Neural crest cell (in vitro differentiated cells): ENCODE measurements at places on chromosomes 3 and 15. TPM values are rescaled to one million over a fixed set of nuclear protein-coding genes. Genes with fewer than 3 reads are reported as not detected.

GRCh38 chr3:137332297-137332696, 374.5 kb downstream of the IL20RB start:
- peaks cover 6% of the 10 kb centered on the region for H3K27me3 ChIP-seq
- H3K4me1 ChIP-seq = peaks cover 10% of the 10 kb centered on the region
- no peak for DNase-seq
- no peak overlapping the region for H3K4me3 ChIP-seq
- no peak overlapping the region for H3K27ac ChIP-seq
- no peaks in the 10 kb centered on the region for H3K36me3 ChIP-seq

- H3K27me3 ChIP-seq = no peaks in the 10 kb centered on the region
- DNase-seq = no peak
- no peak overlapping the region for H3K27ac ChIP-seq
- peaks cover 4% of the 10 kb centered on the region for H3K4me1 ChIP-seq
- no peak overlapping the region for H3K4me3 ChIP-seq
- no peaks in the 10 kb centered on the region for H3K36me3 ChIP-seq
Measured at GRCh38 chr3:30752970-30753369, 141.5 kb downstream of the GADL1 start.

RTP2 gene
- not detected in 2 replicates for total RNA-seq

DNA sequence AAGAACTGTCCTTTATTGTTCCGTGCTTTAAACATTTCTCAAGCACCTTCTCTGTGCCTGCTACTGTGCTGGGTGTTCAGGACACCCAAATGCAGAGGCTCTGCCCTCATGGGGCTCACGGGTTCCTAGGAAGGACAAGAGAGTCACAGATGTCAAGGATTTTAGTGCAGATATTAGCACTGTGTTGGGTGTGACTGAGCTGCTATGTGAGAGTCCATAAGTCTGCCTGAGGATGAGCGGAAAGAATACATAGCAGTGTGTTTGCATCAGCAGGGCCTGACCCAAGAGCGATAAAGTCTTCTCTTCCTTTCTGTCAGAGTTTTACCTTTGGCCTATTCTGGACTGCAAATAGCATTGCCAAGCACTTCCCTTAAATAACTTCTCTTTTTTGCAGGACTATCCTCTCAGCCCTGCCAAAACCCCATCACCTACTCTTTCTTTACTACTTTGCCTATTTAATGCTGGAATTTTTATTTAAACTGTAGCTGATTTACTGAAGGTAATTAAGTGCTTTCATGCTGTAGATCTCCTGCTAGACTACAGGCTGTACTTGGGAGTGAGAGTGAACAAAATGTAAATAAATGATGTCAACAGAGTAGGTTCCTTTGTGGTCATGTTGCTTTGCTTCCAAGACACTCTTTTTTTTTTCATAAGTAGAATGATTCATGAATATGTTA, 459.4 kb upstream of the TPRG1 start:
- DNase-seq = no peak
- no peaks in the 10 kb centered on the region for H3K27me3 ChIP-seq
- no peaks in the 10 kb centered on the region for H3K4me1 ChIP-seq

- no peak for DNase-seq
- peaks cover 4% of the 10 kb centered on the region for H3K4me1 ChIP-seq
- H3K27me3 ChIP-seq = peaks cover 40% of the 10 kb centered on the region
- H3K36me3 ChIP-seq = peaks cover 3% of the 10 kb centered on the region
- no peak overlapping the region for H3K27ac ChIP-seq
Measured at GRCh38 chr3:194323785-194324735, 27.1 kb downstream of the CPN2 start.

SUCLG2 gene
- total RNA-seq = 36.4 and 39.3 TPM in 2 replicates

GRCh38 chr3:136186344-136186743, 9.8 kb downstream of the MSL2 start:
- H3K27me3 ChIP-seq = no peaks in the 10 kb centered on the region
- no peaks in the 10 kb centered on the region for H3K36me3 ChIP-seq
- H3K4me1 ChIP-seq = peaks cover 57% of the 10 kb centered on the region

DNA sequence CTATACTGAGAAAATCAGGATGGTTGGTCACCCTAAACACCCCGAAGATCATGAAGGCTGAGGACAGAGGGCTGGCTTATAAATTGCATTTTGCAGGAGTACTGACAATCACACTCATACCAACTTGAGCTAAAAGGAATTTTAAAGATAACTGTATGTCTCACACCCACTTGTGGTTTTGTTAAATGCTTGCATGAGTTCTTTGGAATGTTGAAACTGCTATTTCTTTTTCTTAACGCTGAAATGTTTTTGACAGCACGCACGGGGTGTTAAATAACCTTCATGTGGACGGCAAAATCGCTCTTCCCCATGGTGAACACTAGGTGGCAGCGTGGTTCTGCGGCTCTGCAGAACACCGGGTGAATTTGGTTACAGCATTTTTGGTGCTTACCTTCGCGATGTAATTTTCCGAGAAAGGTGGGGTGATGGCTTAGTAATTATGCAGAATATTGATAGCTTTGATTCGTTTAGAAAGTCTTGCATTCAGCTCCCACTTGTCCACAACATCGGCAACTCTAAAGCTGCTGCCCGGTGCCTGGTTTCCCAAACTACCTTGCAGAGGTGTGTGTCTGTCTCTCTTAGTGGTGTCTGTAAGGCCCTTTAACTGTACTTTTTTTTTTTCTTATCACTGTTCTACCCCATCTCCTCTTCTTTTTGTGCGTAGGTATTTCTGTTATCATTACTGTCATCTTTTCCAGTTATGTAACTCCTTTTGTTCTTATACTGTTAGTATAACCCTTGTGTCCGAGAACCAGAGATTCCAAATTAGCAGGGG, 51.7 kb downstream of the ARNT2 start:
- H3K4me1 ChIP-seq = peaks cover 51% of the 10 kb centered on the region
- H3K27ac ChIP-seq = no peak overlapping the region
- H3K27me3 ChIP-seq = no peaks in the 10 kb centered on the region
- peaks cover 22% of the 10 kb centered on the region for H3K36me3 ChIP-seq
- peak; percentile 57 for DNase-seq

- DNase-seq = no peak
- H3K4me1 ChIP-seq = peaks cover 25% of the 10 kb centered on the region
- no peaks in the 10 kb centered on the region for H3K36me3 ChIP-seq
- H3K27me3 ChIP-seq = no peaks in the 10 kb centered on the region
Measured at GRCh38 chr3:73573204-73573603, 51.5 kb downstream of the PDZRN3 start.

GRCh38 chr3:71681224-71681668, 44.0 kb downstream of the EIF4E3 start:
- peaks cover 2% of the 10 kb centered on the region for H3K27me3 ChIP-seq
- H3K27ac ChIP-seq = no peak overlapping the region
- peaks cover 22% of the 10 kb centered on the region for H3K4me1 ChIP-seq
- no peak overlapping the region for H3K4me3 ChIP-seq
- DNase-seq = peak; percentile 51
- H3K36me3 ChIP-seq = no peaks in the 10 kb centered on the region

DNA sequence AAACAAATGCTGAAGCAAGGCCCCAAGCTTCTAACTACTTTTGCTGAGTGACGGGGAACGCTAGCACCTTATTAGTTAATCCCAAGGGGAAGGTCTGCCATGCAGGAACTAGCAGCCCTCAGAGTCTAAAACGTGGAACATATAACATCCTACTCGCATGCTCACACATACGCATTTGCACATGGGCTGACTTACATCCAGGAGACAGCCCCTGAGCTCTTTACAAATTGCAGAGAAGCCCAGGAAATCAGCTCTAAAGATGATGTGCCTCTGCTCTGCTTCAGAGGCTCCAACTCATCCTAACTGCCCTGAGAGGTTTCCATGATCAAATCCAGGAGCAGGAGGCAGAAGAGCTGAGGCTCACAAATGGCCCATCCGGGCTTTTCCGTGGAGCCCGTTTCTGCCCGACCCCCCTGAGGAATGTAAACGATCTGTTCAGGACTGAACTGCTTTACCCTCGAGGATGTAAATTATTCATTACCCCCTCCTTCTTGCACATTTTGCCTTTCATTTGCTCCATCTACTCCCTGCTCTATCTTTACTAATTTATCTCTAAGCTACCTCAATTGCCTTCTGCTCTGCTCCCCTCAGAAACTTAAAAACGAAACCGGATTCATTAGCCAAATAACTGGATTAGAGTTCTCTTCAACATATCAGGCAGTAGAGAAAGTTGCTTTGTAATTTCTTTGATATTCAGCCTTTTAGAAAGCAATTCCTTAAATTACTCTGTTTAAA, 141.9 kb upstream of the CCDC54 start:
- H3K27me3 ChIP-seq = no peaks in the 10 kb centered on the region
- H3K4me3 ChIP-seq = peak overlapping the region; percentile 45
- peaks cover 15% of the 10 kb centered on the region for H3K4me1 ChIP-seq
- no peak overlapping the region for H3K27ac ChIP-seq
- no peak for DNase-seq

- no peak overlapping the region for H3K27ac ChIP-seq
- no peak overlapping the region for H3K4me3 ChIP-seq
- no peaks in the 10 kb centered on the region for H3K27me3 ChIP-seq
- peaks cover 38% of the 10 kb centered on the region for H3K4me1 ChIP-seq
- no peaks in the 10 kb centered on the region for H3K36me3 ChIP-seq
- no peak for DNase-seq
Measured at GRCh38 chr3:124116906-124117305, 125.0 kb upstream of the ROPN1 start.

GRCh38 chr3:30702038-30702827, 95.8 kb downstream of the TGFBR2 start:
- H3K4me1 ChIP-seq = no peaks in the 10 kb centered on the region
- no peak overlapping the region for H3K4me3 ChIP-seq
- no peak for DNase-seq
- H3K36me3 ChIP-seq = peaks cover 21% of the 10 kb centered on the region
- H3K27me3 ChIP-seq = no peaks in the 10 kb centered on the region

DNA sequence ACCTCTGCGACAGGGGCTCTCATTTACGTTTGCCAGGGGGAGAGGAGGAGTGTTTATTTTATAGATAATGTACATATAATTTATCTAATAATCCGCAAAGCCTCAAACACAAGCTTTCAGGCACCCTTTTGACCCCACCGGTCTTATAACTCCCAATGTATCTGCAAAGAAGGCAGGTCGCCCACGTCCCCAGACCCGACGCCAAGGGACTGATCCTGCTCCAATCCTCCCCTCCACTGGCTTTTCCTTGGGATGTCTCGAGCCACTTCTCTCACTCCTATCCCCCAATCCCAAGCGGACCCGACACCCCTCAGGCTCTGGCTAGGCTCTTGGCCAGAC, 452 bp downstream of the DCP1A start:
- H3K27ac ChIP-seq = peak overlapping the region; percentile 98
- peaks cover 48% of the 10 kb centered on the region for H3K4me1 ChIP-seq
- peak overlapping the region; percentile 99 for H3K4me3 ChIP-seq

DNA sequence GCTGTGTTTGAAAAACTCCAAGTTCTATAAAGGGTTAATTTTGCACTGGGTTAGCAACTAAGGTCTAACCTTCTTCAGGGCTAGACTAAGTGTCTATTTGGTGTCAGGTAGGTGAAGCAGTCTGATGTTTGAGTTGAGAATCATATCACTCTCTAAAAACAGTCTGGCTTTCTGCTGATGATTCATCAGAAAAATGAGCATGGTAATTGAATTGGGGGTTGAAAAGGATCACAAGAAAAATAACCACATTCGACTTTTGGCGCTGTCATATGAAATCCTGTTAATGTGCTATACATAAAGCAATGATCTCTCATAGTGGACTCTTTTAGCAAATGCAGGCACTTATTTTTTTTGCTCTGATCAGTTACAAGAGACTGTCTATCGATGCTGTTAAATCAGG, 242.2 kb upstream of the AZI2 start:
- H3K4me3 ChIP-seq = no peak overlapping the region
- H3K27ac ChIP-seq = no peak overlapping the region
- H3K27me3 ChIP-seq = no peaks in the 10 kb centered on the region

ZNF80 gene
- total RNA-seq = not detected in 2 replicates

FAM174B gene
- total RNA-seq = 10.6 and 12.1 TPM in 2 replicates

DNA sequence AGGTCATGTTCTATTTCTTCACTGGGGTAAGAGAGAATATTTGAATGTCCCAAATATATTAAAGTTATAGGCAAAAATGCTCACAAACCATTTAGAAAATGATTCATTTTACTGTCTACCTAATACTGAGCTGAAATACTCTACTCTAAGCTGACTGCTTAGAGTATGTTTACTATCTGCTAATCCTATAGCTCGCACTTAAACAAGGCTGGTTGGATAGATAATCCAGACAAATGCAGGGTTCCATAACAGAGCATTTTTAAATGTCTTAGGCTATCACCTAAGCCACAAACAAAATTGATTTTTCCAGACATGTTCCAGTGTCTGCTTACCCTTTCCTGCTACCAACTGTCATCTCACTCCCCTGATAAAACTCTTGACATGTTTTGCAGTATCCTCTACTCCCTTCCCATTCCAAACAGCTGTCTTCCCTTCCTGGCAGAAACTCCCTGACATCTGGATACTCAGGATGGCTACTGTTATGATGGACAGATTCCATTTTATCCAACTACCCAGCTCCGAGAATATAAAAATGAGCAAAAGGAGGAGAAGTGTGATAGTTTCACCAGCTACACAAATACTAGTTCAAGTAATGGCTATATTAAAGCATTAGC, 1034.7 kb downstream of the FHIT start:
- no peak overlapping the region for H3K27ac ChIP-seq
- no peak overlapping the region for H3K4me3 ChIP-seq
- no peak for DNase-seq
- no peaks in the 10 kb centered on the region for H3K4me1 ChIP-seq

GRCh38 chr15:39266890-39267289, 314.0 kb upstream of the THBS1 start:
- H3K27ac ChIP-seq = no peak overlapping the region
- no peaks in the 10 kb centered on the region for H3K36me3 ChIP-seq
- no peaks in the 10 kb centered on the region for H3K27me3 ChIP-seq
- H3K4me1 ChIP-seq = peaks cover 4% of the 10 kb centered on the region
- no peak overlapping the region for H3K4me3 ChIP-seq

- no peak for DNase-seq
- no peaks in the 10 kb centered on the region for H3K36me3 ChIP-seq
- no peaks in the 10 kb centered on the region for H3K27me3 ChIP-seq
- no peak overlapping the region for H3K27ac ChIP-seq
Measured at GRCh38 chr3:49908373-49909199, 4.9 kb upstream of the MST1R start.

SIDT1 gene
- total RNA-seq = 0.23 and 0.41 TPM in 2 replicates

ACKR2 gene
- 0.20 and 0.56 TPM in 2 replicates for total RNA-seq

SPINK8 gene
- not detected in 2 replicates for total RNA-seq

GRCh38 chr15:51390241-51390965, 48.9 kb downstream of the GLDN start:
- H3K4me1 ChIP-seq = peaks cover 12% of the 10 kb centered on the region
- H3K4me3 ChIP-seq = no peak overlapping the region
- peak overlapping the region; percentile 82 for H3K27ac ChIP-seq
- no peak for DNase-seq
- no peaks in the 10 kb centered on the region for H3K36me3 ChIP-seq
- no peaks in the 10 kb centered on the region for H3K27me3 ChIP-seq

SHC4 gene
- total RNA-seq = 4.9 and 5.0 TPM in 2 replicates

TTLL13 gene
- total RNA-seq = 0.19 TPM in 1 of 2 replicates, not detected in the other

LYZL4 gene
- total RNA-seq = not detected in 2 replicates

DNA sequence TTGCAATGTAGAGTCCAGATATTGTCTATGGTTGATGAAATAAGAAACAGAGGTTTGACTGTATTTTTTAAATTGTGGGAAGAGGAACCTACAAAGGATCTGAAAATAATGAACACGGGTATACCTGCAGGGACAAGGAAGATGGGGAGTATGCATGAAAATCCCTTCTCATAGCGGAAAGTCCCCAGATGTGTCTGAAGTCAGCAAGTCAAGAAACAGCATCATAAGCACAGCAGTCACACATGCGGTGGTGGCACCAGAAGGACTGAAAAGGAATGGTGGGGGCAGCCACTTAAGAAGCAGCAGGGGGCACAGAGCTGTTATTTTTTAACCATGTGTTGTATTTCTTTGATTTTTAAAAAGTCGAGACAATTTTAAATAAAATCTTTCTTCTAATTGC, 4.7 kb downstream of the MRPS11 start:
- no peak for DNase-seq
- peak overlapping the region; percentile 50 for H3K4me3 ChIP-seq
- peaks cover 7% of the 10 kb centered on the region for H3K4me1 ChIP-seq
- no peaks in the 10 kb centered on the region for H3K27me3 ChIP-seq
- peaks cover 2% of the 10 kb centered on the region for H3K36me3 ChIP-seq
- H3K27ac ChIP-seq = no peak overlapping the region
